ENCODE measurements at places on chromosomes 3 and 15.

GRCh38 chr3:43032646-43033628 lies 53.8 kb downstream of the GASK1A start:
- DNase-seq = no peak

- no peak for DNase-seq
Measured at GRCh38 chr3:132843851-132844553, 121.8 kb upstream of the NPHP3 start.

DNA sequence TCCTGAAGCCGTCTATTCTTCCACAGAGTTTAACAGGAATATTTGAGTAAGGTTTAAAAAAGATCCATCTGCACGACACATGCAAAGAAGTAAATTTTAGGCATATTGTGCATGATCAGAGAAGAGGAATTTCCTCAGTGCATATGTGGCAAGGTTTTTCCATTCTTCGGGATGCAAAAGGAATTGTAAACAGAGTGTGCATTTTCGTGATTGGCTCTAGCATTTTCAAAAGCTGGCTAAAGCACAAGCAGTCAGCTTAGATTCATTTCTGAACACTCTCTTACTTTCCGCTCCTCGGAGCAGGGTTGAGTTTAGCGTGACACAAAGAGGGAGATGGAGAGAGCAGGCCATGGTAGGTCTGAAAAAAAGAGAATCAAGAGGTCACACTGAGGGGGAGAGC lies 128.2 kb downstream of the ADAMTS9 start:
- no peak for DNase-seq

DNA sequence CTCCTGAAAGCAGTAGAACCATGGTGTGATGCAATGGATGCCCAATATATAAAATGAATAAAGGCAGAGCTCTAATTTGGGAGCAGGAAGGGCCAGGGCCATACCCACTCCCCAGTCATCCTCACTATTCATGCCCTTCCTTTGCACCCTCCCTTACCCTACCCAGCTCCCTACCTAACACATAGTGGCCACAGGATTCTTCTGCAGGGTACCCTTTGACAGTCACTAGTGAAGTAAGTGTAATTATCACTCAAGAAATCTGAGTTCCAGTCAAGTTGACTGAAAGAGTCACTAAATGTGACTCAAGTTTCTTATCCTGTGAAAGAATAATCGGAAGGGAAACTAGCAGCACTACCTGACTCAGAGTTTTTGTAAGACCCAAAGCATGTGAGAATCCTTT lies 69.2 kb downstream of the RASA2 start:
- DNase-seq = no peak

DNA sequence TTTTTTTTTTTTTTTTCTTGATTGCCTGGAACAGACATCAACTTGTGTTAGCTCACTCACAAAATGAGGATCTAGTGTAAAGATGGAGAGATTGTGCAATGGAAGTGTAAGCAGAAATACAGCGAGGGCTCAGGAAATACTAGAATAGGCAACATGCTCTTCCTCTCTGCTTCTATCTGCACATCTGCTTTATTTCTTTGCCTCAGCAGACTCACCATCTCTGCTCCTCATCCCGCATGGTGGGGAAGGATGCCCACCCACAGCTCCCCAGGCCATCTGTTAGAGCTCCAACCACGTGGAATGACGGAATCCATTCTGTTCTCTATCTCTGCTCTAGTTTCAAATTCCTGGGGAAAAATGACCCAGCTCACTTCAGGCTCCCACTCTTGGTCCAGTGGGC lies 128.0 kb upstream of the ADAMTS9 start:
- no peak for DNase-seq

All from activated CD4-positive, alpha-beta T cell treated with anti-CD3 and anti-CD28 coated beads for 24 hours (primary cell).